Osteocyte (in vitro differentiated cells): ENCODE measurements at places on chromosomes 6 and 20. TPM values are rescaled to one million over a fixed set of nuclear protein-coding genes. Genes with fewer than 3 reads are reported as not detected.

- DNase-seq: peak; percentile 86
Observed at GRCh38 chr6:156779206-156780094, 2.3 kb downstream of the ARID1B start.

- no peak for DNase-seq
Observed at GRCh38 chr6:145865175-145865574, 50.6 kb upstream of the FBXO30 start.

DNA sequence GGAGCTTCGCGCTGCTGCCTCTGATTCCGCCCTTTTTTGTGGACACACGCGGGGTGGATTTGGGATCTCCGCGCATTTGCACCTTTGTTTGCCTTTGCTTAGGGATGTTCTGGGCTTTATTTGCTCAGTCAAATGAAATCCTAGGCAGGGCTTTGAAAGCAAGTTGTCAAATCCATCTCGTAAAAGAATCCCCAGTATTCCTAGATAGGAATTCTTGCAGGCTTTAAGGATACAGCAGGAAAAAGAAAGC is 453 bp downstream of the CEP57L1 start:
- DNase-seq: no peak

DNA sequence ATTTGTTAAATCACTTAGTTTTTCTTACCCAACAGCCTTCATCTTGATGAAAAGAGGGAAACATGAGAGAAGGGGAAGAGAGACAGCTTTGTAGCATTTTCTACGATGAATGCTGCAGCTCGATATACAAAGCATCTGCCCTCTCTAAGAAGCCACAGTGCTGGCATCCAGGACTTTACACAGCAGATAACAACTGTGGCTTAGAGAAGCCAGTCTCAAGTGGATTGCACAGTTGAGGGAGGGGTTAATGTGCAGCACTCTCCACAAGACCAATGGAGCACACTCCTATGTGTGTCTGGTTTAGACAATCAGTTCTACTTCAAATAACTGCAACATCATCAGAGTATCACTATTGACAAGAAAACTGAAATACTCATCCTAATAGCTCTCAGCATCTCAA is 5.8 kb downstream of the C6orf120 start:
- DNase-seq: no peak

GRCh38 chr20:49318091-49318429 is 40.2 kb upstream of the ZNFX1 start:
- DNase-seq: no peak

DNA sequence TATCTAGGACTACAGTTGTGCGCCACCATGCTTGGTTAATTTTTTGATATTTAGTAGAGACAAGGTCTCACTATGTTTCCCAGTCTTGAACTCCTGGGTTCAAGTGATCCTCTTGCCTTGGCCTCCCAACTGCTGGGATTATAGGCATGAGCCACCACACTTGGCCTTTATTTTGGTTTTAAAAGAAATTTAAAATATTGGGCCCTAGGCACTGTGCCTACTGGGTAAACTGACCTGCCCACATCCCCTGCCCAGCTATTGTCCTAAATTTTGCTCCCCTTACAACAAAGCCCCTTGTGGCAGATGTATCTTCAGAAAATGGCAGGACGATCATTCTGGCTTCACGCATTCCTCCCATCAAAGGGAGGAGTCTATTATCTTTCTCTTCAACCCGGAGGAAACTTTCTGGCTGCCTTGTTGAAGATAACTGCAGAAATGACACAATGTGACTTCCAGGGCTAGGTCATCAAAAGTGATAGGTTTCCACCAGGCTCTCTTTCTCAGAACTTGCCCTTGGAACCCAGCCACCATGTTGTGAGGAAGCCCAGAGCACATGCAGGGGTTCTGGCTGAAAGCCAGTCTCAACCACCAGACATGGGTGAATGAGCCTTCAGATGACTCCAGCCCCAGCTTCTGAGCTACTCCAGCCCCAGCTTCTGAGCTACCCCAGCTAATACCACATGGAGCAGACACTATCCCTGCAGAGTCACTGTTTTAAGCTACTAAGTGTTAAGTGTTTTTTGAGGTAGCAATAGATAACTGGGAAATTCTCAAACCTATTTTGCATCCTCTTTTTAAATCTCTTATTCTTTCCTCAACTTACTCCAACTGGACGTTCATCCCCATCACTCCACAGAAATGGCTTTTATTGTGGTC is 4.6 kb upstream of the GUCA1B start:
- DNase-seq: no peak

DNA sequence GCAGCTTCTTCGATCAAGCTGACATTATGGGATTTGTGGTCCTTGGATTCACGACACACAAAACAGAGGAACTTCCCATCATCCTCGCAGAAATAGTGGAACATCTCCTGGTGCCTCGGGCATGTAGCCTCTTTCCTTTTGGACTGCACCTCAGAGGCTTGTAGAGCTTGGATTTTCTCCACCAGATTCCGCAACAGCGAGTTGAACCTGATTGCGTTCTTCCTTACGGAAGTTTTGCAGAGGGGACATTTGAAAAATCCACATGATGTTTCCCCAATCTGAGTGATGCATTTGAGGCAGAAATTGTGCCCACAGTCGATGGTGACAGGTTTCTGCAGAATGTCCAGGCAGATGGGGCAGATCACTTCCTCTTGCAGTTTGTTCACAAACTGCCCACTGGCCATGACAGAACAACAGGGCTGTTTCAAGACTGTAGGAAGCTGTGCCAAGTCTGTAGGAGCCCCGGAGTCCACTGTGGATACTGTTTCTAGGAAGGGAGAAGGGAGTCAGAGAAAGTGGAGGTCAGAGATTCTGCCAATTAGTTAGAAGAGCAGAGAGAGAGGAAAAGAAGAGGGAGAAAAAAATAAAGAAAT is 392 bp downstream of the TRIM31 start:
- no peak for DNase-seq

- no peak for DNase-seq
Observed at GRCh38 chr20:4299216-4299615, 283.9 kb upstream of the RNF24 start.

- no peak for DNase-seq
Observed at GRCh38 chr6:20207088-20207418, 5.2 kb downstream of the MBOAT1 start.

GRCh38 chr20:62642666-62643520 is 590 bp downstream of the SLCO4A1 start:
- DNase-seq: no peak

DNA sequence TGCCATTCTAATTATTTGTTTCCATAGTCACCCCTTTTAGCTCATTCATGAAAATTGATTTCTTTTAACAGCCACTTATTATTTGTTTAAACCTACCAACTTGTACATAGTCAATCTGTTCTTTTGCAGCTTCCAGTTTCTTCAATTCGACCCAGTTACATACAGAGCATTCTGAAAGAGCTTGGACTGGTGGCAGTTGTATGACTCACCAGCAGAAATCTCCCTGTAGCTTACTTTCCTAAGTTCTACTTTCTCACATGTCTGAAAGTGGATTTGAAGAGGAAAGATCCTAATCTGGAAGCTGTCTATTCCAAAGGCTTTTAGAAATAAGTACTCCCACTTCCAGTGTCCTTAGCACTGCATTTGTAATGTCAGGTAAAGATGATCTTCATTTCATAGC is 447.9 kb downstream of the HTR1B start:
- DNase-seq: no peak

DNA sequence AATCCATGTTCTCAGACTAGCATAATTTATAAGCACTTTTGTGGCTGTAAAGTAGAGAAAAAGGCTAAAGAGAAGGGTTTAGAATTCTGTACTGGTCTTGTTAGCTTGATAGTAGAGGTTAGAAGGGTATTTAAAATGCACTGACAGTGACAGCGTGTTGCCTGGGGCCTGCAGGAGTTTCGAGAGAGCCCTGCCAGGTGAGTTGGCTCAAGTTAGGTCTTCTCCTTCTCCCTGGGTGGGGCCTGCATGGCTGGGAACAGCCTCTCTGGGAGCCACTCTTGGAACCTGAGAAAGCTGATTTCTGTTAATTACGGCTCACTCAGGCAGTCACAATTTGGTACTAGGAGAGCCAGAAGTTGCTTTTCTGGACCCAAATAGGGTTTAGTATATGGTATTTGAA is 103.7 kb downstream of the ARID1B start:
- DNase-seq: no peak

DNA sequence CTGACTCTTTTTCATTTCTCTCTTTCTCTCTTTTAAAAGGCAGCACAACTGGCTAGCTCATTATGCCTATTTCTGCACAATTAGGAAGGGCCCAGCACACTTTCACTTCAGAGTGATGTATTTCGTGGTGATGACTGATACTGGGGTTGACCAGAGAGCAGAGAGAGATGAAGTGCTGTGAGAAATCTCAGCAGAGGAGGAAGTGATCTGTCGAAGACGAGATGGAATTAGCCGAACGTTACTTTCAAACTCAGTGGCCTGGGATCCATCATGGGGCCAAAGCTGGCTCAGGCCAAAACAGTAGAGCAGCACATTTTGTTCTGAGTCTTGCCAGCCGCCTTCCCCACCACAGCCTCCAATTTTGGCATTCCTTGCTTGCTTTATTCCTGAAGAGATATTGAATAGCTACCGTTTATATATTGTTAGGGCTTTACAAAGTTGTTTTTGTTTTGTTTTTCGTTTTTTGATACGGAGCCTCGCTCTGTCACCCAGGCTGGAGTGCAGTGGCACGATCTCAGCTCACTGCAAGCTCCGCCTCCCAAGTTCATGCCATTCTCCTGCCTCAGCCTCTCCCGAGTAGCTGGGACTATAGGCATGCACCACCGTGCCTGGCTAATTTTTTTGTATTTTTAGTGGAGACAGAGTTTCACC is 213.2 kb upstream of the ECI2 start:
- DNase-seq: peak; percentile 46

- DNase-seq: no peak
Observed at GRCh38 chr6:74284284-74284683, 588.3 kb downstream of the CD109 start.

- DNase-seq: no peak
Observed at GRCh38 chr6:13262302-13263230, 65.8 kb downstream of the TBC1D7 start.

- no peak for DNase-seq
Observed at GRCh38 chr6:622462-622861, 34.4 kb downstream of the HUS1B start.

- no peak for DNase-seq
Observed at GRCh38 chr20:846894-847278, 13.4 kb downstream of the FAM110A start.

DNA sequence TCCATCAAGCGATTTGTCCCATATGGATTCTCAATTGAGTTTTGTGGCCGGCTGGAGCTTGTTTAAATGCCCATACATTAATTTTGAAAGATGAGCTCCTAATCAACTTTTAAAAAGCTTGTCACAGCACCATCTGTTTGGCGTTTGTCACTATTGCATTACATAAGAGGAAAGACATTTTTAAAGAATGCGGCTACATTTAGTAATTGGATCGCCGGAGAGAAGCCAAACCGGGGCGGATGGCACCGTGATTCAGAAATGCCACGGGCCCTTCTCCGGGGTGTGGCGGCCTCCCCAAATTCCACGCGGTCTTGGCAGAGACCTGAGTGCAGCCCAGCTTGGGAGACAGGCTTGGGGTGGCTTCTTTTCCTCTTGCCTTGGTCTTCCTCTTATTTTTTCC is 67.7 kb upstream of the ZNFX1 start:
- DNase-seq: no peak

- no peak for DNase-seq
Observed at GRCh38 chr6:25788305-25788922, 33.9 kb downstream of the SLC17A4 start.

DNA sequence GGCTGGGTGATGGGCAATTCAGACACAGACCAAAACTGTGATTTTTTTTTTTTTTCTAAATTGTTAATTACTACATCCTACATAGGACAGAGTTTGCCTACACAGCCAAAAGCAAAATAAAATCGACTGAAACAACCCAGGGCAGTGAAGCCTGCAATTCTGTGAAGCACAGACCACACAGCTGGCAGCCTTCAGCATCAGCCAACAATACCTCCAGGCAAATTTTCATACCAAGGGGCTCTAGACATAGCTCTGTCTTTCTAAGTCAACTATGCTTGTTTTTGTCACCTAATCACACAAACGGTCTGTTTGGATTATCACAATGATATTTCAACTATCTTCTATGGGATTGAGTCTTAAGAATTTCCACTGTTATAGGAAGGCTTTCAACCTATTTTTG is 17.6 kb downstream of the RMND1 start:
- no peak for DNase-seq

DNA sequence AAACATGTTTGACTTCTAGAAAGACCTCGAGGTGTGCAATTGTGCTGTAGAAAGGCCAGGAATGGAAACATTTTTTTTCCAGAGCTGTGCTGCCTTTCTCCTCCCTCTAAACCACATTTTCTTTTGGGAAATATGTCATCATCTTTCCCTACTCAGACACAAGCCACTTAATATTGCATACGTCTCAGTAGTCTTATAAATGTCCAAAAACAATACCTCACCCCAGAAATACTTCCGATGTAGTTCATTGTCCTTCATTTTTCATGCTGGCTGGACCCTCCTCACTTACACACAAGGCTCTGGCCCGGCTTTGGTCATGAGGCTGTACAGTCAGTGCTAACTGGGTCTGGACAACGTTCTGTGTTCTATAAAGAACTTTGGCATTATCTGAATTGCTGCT is 126.4 kb downstream of the SCML4 start:
- no peak for DNase-seq

DNA sequence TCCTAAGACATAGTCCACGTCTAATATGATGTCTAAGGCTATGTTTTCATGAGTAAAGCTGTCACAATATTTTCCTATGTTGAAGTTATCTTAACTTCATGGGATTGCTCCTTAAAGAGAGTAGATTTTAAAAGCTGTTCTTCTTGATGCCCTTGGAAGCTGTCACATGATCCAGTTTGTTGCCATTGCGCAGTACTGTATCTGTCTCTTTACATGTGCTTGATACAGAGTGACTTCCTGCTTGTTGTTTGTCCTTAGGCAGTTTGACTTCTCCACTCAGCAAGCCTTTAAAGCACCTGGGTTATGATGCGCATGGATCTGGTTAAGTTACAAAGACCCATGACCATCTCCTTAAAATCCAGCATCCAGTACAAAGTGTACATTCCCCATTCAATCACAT is 85.4 kb downstream of the CDYL start:
- no peak for DNase-seq

The FKBP1C gene
- 0.55 and 1.2 TPM in 2 replicates for total RNA-seq

The CNBD2 gene
- 3.8 and 4.6 TPM in 2 replicates for total RNA-seq

The BACH2 gene
- 1.6 and 2.6 TPM in 2 replicates for total RNA-seq

The HDGFL1 gene
- total RNA-seq: not detected in 2 replicates

The SASH1 gene
- total RNA-seq: 70.6 and 75.7 TPM in 2 replicates

The TMEM170B gene
- total RNA-seq: 3.5 and 3.7 TPM in 2 replicates

The OXT gene
- not detected in 2 replicates for total RNA-seq

The RUNX2 gene
- total RNA-seq: 25.3 and 28.1 TPM in 2 replicates
